ENCODE measurements at places on chromosomes 3 and 15.

DNA sequence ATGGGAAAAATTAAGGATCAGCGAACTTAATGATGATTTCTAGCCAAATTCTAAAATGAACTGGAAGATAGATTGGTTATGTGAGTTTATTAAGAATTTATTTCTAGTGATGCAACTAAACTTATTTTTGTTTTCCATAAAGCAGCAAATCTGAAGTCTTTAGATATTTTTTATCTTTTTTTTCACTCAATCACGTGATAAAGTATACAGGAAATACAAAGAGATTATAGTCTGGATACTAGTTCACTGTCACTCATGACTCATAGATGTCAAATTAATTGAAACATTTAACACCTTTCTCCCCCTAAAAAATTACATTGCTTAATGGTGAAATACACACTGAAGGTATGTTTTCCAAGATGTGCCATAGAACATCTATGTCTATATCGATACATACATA, 416.9 kb downstream of the TUSC7 start:
- DNase-seq = no peak

GRCh38 chr3:24128199-24129005, 183.3 kb downstream of the NR1D2 start:
- peak; percentile 90 for DNase-seq

GRCh38 chr3:113625834-113626233, 70.6 kb downstream of the USF3 start:
- no peak for DNase-seq

DNA sequence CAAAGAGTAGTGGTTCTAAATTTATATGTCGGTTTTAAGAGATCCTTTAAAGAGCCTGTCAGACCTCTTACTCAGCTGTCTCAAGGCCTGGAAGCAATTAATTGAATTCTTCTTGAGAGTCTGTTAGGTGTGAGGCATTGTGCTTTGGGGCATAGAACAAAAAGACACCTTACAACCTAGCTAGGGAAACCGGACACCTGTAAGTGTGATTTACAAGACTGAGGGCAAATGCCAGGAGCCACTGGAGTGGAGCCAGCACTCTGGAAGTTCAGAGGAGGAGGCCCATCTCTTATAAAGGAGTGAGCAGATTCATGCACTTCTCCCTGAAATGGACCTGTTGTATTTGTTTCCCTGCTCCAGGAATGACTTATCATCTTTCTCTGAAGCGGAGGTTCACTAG, 97.7 kb upstream of the NUDT16 start:
- DNase-seq = no peak

DNA sequence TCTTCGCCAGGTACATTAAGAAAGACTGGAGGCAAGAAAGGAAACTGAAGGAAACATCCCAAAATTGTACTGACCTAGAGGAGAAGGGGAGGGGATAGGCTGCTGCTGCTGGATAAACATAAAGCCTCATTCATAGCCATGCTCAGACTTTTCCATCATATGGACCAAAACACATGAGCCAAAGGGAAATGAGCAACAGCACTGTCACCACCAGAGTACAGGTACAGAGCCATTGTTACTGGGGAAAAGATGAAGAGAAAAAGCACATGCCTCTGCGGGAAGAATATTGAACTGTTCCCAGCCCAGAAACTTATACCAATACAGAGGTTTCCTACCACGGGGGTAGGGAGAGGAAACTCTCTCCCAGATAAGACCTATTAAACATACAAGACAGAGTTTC, 861.9 kb downstream of the NTRK3 start:
- DNase-seq = no peak

DNA sequence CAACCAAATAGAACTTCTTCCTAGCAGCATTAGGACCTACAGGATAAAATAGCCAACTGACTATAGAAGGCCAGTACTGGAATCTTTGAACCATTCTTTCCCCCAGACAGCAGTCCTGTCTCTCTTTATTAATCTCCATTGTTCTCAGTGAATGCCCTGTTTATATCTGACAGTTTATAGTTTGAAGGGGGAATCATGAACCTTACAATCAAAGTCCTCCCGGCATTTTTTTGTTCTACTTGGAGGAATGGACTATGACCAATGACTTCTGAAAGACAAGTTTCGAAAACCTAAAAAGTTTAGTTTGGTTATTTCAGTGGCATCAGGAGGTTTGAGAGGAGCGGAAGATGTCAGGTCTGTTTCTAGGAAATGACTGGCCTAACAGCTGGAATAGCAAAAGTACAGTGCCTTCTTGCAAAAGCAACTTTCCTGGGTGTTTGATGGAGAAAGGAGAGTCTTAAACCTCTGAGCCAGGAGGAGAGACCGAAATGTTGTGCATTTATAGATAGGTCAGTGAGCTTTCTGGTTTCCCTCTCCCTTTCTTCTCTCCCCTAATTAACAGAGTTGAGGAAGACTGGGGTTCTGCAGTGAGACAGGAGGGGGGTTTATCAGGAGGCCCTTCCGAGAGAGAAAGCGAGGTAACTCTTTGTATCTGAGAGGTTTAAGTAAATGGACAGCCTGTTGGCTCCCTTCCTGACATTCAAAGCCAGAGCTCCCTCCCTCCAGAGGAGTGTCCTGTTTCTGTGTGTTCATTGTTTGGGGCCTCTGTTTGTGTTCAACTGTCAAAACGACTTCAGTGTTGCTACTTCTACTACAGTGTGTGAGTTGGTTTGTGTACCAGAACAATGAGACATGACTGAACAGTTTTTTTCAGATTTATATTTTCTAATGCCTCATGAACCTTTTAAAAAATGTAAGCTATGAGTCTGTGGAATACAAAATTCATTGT, 383.0 kb upstream of the RARB start:
- no peak for DNase-seq

- DNase-seq = no peak
These were observed 406.7 kb downstream of the OCA2 start for GRCh38 chr15:27692438-27692837.

DNA sequence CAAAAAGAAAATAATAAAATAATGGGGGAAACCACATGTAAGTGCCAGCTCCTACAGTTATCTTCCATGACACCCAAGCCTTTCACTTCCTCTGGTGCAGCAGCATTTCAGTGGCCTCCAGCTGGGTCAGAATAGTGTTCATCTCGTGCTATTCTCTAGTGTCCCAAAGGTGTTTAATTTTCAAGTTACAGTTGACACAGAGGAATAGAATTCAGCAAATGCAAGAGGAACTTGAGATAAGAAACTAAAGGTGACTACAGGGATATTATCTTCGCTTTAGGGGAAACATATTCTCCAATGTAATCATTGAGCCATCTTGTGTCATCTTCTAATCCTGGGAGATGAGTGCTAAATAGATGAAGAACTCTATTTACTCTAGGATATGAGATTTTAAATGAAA, 212.8 kb downstream of the EPHA3 start:
- DNase-seq = no peak

DNA sequence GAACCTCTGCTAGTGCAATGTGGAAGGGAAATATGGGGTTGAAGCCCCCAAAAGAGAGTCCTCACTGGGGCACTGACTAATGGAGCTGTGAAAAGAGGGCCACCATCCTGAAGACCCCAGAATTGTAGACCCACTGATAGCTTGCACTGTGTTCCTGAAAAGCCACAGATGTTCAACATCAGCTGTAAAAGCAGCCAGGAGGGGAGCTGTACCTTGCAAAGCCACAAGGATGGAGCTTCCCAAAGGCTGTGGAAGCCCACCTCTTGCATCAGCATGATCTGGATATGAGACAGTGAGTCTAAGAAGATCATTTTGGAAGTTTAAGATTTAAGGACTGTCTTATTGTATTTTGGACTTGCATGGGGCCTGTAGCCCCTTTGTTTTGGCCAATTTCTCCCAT, 125.8 kb upstream of the TGFBR2 start:
- no peak for DNase-seq

DNA sequence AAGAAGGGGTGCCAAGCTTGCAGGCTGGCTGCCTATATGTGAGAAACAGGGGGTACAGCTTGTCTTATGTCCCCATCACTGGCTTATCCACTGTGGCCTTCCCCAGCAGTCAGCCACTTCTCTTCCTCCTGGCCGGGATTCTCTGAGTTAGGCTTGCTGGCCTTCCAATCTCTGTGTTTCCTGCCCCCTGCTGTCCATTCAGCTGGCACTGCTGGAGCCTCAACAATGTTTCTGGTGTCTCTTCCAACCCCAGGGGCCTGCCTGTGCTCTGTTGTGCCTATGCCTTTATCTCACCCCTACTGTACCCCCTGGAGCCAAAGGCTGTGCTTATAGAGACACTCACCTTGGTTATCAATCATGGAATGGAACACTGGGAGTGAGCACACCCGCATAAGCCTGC, 36.5 kb downstream of the ANAPC13 start:
- peak; percentile 61 for DNase-seq

DNA sequence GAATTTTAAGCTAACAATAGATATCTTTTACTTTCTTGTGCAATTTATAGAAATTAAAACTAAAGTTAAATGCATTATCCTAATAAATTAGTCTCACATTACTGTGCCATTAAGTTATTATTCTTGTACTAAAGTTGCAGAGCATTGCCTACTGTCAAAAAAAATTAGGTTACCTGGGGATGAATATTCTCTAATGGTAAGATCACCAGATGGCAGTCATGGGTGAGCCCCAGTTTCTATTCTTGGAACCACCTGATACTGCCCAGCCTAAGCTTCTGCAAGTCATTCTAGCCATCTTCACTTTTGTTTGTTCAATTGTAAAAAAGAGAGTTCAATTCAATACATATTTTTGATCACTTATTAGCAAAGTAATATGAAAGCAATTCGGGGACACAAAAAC, 213.2 kb downstream of the CADM2 start:
- DNase-seq = no peak

DNA sequence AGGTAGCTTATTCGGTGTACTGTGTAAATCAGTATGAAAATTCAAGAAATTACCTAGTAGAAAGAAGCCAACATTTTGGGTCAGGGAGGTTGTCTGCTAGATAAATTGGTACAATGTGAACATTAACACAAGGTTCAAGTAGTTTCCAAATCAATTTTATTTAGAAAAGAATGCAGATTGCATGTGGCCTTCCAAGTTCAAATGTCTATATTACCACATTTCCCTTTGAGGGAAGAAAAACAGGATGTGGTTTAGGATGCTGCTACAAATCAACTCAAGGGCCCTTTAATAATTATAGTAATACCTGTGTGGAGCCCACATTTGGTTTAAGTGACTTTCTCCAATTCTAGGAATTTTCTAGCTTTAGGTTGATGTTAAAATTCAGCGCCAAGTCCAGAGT, 57.5 kb downstream of the CADPS start:
- peak; percentile 21 for DNase-seq

DNA sequence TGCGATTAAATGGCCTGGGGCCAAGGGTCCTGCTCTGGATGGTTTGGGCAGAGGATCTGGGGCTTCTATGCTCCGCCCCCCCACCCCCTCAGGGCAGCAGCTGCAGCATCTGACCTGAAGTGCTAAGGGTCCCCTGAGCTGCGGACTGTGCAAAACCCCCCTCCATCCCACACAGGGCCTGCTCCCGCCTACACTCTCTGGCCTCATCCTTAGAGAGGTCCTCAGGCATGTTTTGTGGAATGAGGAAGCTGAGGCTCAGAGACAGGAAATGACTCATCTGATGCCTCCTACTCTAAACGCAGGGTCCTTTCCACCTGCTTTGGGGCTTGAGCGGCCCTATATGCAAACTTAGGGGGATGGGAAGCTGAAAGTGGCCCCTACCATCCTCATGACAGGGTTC, 59.5 kb upstream of the CTSH start:
- peak; percentile 60 for DNase-seq

DNA sequence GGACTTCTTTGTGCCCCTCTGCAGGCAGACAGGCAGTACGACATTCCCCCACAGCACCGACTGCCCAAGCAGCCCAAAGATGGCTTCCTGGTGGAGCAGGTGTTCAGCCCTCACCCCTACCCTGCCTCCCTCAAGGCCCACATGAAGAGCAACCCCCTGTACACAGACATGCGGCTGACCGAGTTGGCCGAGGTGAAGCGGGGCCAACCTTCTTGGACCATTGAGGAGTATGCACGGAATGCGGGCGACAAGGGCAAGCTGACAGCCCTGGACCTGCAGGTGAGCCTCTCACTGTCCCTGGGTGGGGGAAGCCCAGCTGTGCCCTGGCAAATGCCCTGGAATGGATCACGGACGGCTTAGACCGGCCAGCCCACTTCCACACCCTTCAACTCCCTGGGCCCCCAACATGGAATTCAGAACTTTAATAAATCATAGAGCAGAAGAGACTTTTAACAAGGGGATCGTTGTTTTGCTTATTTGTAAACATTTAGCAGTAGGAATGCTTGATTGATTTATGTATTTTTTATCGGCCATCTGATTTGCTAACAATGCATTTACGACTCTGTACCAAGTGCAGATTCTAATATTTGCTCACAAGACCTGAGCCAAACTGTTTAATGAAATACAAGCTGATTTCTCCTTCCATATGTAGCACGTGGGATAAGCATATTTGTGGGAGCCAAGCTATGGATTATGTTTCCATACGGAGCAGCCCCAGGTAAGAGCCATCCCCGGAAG, 31.1 kb downstream of the MINAR1 start:
- DNase-seq = no peak

- no peak for DNase-seq
These were observed 238.0 kb downstream of the CACNA2D3 start for GRCh38 chr3:54360320-54360719.

- DNase-seq = peak; percentile 91
These were observed 6.3 kb downstream of the CAV3 start for GRCh38 chr3:8739757-8740504.

- no peak for DNase-seq
These were observed 27.0 kb downstream of the SH3BP5 start for GRCh38 chr3:15305359-15305844.

GRCh38 chr15:60301024-60301423, 96.8 kb downstream of the ANXA2 start:
- peak; percentile 12 for DNase-seq

DNA sequence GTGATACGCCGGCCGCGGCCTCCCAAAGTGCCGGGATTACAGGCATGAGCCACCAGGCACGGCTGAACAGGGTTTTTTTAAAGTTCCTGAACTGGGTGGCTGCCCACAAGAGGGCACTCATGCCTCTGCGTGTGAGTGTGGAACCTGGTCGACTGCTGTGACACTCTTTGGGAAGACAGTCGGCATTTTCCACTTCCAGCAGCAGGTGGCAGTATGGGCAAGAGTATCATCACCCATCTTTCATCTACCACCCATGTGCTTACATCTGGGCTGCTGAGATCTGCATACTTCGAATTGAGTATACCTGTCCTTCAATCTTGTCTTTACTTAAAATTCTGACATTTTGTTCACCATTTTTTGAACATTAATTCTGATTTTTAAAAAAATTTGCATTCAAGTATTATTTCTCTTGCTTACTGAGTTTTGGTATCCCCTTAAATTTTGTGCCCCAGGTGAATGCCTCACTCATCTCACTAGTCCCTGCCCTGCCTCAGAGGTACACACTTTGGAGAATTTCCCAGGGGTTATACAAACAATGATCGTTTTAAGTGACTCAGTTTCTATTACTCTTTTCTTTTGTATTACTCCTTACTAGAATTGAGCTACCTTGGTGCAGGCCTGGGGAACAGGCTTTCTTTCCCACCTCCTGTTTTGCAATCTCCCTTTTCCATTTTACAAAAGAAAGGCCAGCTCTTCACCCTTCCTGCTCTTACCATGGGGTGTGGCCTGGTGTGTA, 11.8 kb downstream of the CLEC3B start:
- DNase-seq = peak; percentile 94

- DNase-seq = no peak
These were observed 88.3 kb downstream of the TGFBR2 start for GRCh38 chr3:30694668-30695067.

GRCh38 chr3:14869917-14870782, 51.4 kb downstream of the FGD5 start:
- no peak for DNase-seq

All from fibroblast of mammary gland (primary cell).